Fibroblast of the conjunctiva (primary cell): ENCODE measurements at places on chromosomes 12 and 14.

DNA sequence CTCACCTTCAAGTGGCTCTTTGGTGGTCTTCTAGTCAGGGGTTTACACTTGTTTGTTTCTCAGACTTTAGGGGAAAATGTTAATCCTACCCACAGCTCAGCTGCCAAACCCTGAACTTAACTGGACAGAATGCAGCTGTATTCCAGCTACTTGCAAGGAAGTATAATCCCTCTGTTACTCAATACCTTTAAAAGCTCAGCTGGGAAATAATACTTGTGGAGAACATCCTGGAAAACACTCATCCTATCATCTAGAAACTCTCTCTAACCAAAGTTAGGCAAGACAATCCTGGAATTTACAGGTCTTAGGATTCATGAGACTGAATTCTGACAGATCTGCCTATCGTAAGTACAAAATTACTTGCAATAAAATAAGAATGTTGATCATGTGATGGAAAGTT lies 404.1 kb downstream of the ADAMTS20 start:
- no peak for DNase-seq

DNA sequence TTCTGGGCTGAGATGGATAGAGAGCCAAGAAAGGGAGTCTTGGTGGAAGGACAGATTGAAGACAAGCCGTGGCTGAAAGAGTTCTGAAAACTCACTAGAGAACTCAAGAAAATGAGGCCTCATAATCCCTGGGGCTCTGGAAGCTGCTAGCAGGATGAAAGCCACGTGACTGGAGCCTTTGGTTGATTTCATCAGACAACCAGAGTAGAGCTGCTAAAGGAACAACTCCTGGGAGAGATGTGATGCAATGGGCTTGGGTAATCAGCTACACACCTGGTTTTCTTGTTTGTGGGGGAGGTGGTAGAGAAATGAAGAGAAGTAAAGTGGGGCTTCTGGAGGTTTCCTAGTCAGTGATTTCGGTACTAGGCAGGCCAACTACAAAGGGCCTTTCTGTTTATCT lies 13.4 kb downstream of the CSRNP2 start:
- DNase-seq = peak; percentile 79

DNA sequence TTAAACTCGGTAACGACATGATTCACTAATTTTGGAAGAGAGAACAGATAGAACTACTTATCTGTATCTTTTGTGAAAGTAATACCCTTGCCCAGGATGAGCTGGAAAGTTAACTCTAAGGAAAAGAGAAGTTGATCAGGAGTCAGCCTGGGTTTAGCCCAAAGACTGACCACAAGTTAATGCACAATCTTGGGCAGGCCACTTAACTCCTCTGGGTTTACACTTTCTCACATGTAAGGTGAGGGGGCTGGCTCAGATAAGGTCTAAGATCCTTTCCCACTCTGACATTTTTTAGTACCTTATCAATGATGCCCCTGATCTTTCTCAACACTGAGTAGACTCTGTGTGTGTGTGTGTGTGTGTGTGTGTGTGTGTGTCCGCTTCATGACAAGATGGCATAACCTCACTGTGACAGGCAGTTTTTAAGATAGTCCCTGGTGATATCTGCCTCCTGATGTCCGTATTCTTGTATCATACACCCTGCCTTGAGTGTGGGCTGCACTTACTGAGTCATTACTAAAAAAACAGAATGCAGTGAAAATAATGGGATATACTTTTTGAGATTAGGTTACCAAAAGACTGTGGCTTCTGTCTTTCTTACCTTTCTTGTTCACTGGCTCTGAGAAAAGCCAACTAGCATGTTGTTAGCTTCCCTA lies 56.2 kb upstream of the CCDC198 start:
- DNase-seq = no peak

GRCh38 chr12:116803013-116803736 lies 65.1 kb downstream of the RNFT2 start:
- DNase-seq = no peak

GRCh38 chr12:52942901-52943181 lies 6.1 kb upstream of the KRT18 start:
- DNase-seq = no peak

GRCh38 chr12:52920937-52921336 lies 16.1 kb upstream of the KRT8 start:
- DNase-seq = no peak
